ENCODE measurements at places on chromosomes 16 and 17.

DNA sequence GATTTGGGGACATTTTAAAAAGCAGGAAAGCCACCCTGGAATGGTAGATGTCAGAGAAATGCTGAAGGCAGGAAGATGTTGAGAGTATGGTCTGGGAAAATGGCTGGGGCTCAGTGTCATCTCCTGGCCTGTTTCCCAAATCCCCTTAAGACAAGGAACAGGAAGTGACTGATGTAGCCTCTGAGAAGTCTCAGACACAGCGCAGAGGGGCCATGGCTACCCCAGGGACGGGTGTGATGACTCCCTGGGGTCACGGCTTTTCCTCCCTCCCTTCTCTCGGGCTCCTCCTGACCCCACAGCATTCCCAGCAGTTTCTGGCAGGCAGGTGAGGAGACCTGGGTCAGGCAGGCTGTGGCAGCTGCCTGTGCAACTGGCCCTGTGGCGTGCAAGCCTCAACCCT is 45.4 kb downstream of the RAP1GAP2 start:
- no peak for DNase-seq

DNA sequence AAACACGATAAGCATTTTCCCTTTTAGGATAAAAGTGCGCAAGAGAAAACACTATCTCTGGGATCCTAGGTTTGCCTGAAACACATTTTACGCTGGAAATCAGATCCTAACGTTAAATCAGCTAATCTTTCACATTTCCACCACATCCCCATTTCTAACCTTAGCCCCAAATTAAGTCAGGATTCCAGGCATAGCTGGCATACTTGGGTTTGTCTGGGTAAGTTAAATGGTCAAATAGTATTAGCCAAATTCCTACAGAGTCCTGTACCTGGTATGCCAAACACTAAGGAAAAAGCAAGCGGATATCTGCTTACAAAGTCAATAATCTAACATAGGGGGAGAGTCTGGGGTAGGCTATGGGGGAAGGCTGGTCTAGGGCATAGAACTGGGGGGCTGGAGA is 557.4 kb upstream of the ZFHX3 start:
- no peak for DNase-seq

- no peak for DNase-seq
These were observed 16.3 kb downstream of the ADAD2 start for GRCh38 chr16:84207251-84207650.

DNA sequence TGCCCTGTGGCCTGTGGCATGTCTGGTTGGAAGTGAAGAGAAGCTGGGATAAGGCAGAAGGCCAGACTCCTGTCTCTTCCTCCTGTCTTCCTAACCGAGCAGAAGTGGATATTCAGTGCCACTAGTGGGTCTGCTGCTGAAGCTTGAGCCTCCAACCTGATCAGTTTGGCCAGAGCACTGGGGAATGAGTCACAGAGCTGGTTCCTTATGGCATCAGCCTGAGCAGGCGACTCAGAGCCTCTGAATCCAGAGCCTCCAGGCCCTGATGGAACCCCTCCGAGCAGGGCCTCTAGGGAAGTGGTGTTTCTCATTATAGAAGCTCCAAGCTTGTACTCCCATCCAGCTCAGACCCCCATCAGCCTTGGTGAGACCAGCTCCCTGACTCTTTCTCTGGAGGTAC is 2.0 kb downstream of the WSCD1 start:
- DNase-seq = no peak

DNA sequence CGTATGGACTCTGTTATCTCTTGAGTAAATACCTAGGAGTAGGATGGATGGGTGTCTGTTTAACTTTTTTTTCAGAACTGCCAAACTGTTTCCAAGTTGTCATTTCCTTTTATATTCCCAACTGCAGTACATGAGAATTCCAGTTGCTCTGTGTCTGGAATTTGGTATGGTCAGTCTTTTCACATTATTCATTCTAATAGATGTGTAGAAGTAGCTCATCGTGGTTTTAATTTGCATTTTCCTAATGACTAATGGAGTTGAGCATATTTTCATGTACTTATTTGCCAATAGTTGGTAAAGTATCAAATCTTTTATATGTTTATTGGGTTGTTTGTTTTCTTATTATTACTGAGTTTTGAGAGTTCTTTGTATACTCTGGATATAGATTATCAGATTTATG is 27.0 kb downstream of the MRTFB start:
- DNase-seq = no peak

DNA sequence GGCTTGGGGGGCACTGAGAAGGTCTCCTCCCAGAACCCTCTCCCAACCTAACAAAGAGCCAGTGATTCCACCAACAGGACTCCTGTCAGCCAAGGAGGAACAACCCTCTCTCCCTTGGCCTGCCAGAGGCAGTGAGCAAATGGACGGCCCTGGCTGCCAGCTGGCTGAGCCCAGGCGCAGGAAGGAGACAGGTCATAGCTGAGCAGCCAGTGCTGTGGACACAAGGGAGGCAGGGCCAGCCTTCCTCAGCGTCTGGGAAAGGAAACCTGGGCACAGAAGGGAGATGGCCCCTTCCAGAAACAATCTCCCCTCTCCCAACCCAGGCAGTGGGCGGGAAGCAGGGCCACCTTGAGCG is 2.1 kb downstream of the MPO start:
- no peak for DNase-seq

DNA sequence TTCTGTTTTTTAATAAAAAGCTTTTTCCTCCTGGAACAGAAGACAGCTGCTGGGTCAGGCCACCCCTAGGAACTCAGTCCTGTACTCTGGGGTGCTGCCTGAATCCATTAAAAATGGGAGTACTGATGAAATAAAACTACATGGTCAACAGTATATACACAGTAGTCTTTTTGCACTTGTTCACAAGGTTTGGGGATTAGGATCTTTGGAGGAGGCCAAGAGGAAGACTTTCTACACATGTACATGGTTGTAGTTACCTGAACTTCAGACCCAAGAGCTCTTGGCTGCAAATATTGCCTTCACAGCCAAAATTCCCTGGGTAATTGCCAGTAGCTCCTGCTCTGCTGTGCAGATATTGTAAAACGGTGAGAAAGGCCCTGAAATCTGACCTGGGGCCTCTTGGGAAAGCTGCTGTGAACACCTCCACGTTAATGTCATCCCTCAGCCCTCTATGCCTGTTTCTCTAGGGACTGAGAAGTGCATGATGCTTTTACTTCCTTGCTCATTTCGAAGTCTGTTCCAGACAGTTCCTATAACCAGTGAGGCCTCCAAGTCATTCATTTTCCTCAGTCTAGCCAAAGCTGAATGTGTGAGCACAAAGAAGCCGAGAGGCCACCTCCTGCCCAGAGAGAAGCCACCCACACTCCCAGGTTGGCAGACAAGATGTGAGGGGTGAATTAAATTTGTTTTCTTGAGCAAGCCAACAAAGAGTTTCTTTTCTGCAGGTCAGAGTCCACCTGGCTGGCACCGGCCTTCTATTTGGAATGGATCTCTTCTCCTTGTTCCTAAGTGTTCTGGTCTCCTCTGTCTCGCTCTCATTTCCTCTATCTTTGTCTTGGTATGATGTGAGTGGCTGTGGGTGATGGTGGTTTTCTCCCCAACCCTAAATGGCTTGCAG is 15.9 kb downstream of the ANKRD40 start:
- no peak for DNase-seq
